ENCODE measurements at places on chromosomes 4 and X. TPM values are rescaled to one million over a fixed set of nuclear protein-coding genes. Genes with fewer than 3 reads are reported as not detected.

CDKL2 gene
- 1.2 TPM for total RNA-seq

- DNase-seq = no peak
These were observed 1093.4 kb upstream of the SLIT2 start for GRCh38 chr4:19158107-19158809.

DNA sequence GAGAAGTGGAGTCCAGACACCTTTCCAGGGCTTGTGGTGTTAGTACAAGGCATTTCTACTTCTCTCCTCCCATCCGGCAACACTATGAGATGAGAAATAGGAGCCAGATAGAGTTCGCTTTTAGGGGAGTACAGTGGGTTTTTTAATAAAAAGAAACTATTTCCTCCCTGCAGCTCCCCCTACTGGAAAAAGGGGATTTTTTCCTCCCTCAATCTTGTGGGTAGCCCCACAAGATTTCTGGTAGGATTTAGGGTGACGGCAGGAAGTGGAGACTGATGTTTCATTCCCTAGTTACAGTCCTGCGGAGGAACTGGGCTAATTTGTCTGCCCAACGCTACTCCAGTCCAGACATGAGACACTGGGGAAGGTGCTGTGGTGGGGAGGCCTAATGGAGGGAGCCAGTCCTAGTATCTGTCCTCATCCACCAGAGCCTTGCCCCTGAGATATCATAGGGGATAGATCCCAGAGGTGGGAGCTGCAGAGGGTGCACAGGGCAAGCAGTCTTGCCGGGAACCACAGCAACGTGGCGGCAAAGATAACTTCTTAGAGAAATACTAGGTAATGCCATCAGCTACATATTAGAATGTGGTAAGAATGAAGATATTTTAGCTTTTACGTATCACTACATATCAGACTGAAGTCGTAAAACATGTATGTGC lies 45.5 kb upstream of the PRKG2 start:
- no peak for DNase-seq

- DNase-seq = no peak
These were observed 6.4 kb downstream of the TRO start for GRCh38 chrX:54926978-54927377.

DNA sequence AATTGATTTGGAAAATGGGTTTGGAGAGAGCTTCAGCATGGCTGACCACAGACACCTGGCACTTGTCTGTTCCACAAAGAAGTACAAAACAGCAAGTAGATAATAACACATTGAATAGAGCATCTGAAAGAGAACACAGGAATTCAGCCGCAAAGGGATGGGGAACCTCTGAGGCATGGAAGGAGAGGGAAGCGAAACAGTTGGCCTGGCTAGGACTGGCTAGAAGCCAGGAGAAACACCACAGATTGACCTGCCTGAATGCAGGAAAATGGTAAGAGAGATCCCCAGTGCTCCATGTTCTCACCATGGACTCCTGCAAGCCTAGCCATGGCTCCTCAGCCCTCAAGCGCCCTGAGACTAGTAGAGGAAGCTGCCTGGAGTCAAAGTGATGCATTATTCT lies 169.7 kb upstream of the SH3RF1 start:
- no peak for DNase-seq

GRCh38 chr4:86965019-86965976 lies 30.5 kb downstream of the AFF1 start:
- no peak for DNase-seq

DNA sequence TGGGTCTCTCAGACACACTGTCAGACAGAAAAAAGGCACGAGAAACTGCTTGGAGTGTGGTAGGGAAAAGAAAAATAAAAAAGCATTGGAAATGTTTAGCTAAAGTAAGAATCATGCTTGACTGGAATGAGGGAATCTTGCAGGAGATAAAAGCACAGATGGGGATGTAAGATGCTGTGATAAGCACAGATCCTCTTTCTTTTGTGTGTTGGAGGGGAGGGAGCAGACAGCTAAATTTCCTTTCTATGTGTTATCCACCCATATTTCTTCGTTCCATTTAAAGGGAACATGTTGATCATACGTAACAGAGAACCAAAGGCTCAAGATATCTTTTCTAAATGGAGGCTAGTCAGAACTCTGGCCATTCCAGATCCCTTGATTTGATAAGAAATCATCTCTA lies 614.0 kb upstream of the LCORL start:
- no peak for DNase-seq

GRCh38 chrX:2691543-2692220 lies 587 bp downstream of the CD99 start:
- no peak for DNase-seq

GRCh38 chrX:77962068-77962902 lies 7.2 kb downstream of the PGAM4 start:
- DNase-seq = no peak

All from esophagus squamous epithelium (tissue), 5 donors.